ENCODE measurements at places on chromosomes 7 and 10.
A peak's percentile ranks its signal among the peaks of the same experiment; 100 is the strongest.

- no peak for DNase-seq
Observed at GRCh38 chr7:140631602-140632001, 9.0 kb downstream of the DENND2A start.

GRCh38 chr7:116671681-116672595 lies at the start of gene MET:
TSS of gene MET (plus strand) at chr7:116672196. CDS start at chr7:116699085, 26,889 bp downstream.
- peak; percentile 74 for DNase-seq

DNA sequence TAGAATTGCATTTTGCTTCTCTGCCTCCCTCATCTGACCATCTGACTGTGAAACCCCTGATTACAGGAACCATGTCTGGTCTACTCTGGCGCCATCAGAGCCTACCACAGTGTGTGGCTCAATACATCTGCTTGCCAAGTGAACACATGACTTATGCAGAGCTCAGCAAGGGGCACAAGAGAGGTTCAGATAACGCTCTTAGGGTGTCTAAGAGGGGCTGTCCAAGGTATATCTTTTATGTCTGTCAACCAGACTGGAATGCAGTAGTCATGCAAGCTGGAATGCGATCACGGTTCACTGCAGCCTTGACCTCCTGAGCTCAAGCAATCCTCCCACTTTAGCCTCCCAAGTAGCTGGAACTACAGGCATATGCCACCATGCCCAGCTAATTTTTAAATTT lies 10.3 kb upstream of the RRP12 start:
- no peak for DNase-seq

DNA sequence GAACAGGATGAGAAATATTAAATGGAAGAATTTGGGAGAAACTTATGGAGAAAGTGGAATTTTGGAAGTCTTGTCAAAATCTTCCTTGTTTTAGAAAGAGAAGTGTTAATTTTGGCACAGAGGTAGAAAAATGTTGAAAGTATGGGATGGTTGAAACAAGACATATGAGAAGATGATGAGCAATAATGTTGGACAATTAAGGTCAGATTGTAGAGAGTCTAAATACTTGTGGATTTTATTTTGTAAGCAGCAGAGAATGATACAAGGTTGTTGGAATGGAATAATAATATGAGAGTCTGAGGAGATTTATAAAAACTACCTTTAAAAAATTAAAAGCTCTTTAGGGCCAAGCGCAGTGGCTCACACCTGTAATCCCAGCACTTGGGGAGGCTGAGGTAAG lies 34.6 kb downstream of the PHTF2 start:
- no peak for DNase-seq

- no peak for DNase-seq
Observed at GRCh38 chr10:25701652-25702051, 232.4 kb upstream of the MYO3A start.

GRCh38 chr7:15096853-15097252 lies 194.3 kb upstream of the DGKB start:
- no peak for DNase-seq

DNA sequence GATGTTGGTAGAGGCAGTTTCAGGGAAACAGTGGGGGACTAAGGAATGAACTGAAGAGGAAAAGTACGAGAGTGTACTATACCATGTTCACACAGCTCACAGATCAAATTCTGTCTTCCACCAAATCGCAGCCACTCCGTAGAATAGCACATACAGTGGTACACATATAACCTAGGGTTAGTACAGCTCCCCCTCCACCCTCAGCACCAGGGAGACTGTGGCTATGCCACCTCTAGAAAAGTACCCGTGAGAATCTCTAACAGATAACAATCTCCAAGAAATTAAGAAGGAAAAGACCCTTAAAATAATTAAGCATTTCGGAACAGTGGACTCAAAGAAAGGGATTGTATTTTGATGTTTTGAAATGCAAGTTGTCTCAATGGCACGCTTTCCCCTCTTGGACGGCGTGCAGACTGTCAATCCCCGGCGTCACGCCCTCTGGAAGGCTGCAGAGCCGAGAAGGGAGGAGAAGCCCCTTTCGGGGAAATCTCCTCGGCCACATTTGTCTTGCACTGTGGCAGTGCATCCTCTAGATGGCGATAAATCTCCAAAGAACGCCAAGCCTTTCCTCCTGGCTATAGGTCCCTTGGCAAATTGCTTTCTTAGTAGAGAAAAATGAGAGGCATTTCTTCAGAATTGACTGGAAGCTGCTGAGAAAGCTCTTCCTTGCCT lies 345.0 kb downstream of the REEP3 start:
- peak; percentile 52 for DNase-seq

DNA sequence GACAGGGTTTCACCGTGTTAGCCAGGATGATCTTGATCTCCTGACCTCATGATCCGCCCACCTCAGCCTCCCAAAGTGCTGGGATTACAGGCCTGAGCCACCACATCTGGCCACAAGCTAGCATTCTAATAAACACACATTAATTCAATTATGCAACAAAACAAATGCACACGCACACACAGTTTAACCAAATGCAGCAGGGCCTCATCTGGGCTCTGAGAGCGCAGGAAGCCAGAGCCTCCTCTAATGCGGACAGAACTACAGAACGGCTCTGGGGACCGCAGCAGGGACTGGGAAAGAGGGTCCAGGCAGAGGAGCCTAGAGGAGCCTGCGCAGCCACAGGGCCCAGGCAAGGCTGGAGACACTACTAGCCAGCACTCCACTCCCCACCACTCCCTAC lies 3.8 kb downstream of the MAD1L1 start:
- no peak for DNase-seq

DNA sequence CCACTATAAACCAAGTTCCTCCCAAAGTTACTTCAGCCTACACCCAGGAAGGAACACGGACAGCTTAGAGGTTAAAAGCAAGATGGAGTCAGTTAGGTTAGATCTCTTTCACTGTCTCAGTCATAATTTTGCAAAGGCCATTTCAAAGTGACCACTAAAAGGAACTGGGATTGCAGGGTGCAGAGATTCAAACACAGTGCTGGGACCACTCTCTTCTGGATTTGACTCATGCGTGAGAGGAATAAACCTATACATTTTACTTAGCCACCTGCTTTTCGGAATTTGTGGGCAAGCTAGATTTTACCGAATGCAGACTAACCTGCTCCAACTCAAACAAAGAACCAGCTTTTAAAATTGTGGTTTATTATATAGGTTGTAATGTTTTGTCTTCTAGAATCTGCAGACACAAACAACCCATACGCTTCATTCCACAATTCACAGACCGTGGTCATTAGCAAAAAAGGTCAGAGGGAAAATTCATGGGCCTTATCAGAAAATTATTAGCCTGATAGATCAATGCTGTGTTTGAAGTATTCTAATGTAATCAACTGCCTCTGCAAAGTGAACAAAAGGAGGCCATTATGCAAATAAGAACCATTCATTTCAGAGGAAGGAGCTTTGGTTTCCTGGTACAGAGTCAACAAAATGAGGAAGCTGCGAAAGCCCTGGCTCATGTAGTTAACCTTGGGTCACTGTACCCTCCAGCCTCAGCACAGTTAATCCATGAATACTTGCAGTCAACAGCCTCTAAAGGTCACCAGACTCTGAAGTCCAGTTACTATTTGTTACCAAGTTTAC lies 342.7 kb upstream of the KLF6 start:
- peak; percentile 24 for DNase-seq

DNA sequence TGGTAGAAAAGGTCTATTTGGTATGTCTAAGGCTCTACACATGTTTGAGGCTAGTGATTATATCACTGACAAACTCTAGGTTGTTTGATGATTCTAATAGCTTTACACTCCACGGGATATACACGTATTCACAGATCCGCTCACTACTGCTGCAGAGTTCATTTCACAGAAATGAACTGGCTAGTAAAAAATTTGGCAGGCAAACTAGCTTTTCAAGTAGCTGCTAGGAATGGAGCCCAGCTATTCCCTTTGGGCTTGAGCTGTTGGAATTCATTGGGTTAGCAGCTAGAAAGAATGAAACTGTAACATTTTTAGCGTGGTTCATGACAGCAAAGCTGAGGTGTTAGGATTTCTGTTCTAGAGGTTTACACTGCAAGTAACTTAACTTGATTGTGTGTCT lies 37.6 kb downstream of the R3HCC1L start:
- no peak for DNase-seq

DNA sequence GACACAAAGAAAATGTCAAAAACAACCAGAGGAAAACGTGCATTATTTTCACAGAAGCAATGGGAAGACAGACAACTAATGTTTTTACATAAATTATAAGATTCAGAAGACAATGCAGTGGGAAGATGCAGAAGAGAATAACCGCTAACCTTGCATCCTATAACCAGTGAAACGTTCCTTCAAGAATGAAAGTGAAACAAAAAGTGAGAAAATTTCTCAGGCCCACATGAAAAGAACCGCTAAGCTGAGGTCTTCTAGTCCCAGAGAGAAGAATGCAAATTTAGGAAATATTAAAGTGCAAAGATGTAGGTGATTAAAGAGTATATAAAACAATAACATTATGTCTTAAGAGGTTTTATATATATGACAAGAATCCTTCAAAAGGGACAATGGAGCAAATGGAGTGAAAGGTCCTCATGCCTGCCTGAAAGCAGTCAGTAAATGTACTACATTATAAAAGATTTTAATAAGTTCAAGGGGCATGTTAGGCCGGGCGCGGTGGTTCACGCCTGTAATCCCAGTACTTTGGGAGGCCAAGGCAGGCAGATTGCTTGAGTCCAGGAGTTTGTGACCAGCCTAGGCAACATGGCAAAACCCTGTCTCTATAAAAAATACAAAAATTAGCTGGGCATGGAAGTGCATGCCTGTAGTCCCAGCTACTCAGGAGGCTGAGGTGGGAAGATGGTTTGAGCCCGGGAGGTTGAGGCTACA lies 43.1 kb upstream of the DDC start:
- no peak for DNase-seq

- no peak for DNase-seq
Observed at GRCh38 chr10:48759113-48759901, 74.6 kb downstream of the WDFY4 start.

DNA sequence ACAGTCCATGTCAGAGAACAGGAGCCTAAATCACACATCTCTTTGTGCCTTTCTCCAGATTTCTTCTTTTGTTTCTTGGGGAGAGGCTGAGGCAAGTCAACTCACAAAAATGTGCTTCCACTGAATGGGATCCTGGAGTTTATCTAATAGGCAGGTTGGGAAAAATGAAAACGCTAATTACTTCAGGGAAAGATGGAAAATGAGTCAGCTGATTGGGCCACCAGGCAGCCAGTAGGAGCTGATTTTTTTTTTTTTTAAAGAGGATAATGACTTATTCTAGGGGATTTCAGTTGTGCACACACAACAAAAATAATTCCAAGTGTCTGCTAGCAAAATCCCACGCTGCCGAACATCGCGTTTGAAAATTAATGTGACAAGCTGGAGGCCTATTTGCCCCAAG lies 412.8 kb upstream of the ZMIZ1 start:
- DNase-seq = no peak

DNA sequence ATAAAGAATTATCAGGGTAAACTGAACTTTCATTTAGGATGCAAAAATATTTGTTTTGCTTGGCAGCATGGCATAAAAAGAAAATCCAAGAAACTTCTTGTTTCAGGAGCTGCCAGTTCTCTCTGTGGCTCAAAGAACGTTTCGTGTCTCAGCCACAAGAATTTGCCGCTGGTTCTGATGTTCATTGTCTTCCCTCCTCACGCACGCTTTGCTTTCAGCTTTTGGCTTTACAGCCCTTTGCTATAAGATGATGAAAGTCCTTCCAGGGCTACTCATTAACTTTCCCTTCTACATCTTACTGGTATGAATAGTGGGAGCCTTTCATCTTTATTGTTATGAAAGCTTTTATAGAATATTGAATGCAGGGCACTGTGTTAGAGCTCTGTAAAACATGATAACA lies 124.7 kb downstream of the BICC1 start:
- DNase-seq = no peak

- no peak for DNase-seq
Observed at GRCh38 chr7:132641238-132641637, 65.0 kb upstream of the PLXNA4 start.

- DNase-seq = no peak
Observed at GRCh38 chr7:135793841-135794240, 45.2 kb upstream of the FAM180A start.

- peak; percentile 39 for DNase-seq
Observed at GRCh38 chr7:114818501-114818900, 103.4 kb upstream of the MDFIC start.

GRCh38 chr7:116150588-116150987 lies 59.8 kb upstream of the TES start:
- DNase-seq = no peak

All from activated CD8-positive, alpha-beta T cell treated with anti-CD3 and anti-CD28 coated beads for 36 hours (primary cell).